Occipital lobe (tissue), 3 donors: ENCODE measurements at places on chromosomes 13 and 19.

DNA sequence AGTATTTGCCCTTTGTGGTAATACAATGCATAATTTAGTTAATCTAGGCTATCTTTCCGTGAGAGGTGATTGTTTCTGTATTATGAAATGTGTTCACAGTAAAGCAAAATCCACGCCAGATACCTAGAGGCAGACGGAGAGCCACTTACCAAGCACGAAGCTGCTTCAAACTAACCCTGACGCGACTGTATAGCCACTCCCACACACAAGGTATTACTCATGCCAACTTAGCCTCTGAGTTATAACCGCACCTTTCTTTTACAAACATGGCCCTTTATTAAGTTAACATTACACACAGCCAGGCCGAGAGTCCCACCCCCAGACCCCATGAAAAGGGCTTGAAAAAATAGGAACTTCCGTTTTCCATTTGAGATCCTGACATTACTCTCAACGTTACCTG lies 185.7 kb downstream of the ABCC4 start:
- no peak for DNase-seq

DNA sequence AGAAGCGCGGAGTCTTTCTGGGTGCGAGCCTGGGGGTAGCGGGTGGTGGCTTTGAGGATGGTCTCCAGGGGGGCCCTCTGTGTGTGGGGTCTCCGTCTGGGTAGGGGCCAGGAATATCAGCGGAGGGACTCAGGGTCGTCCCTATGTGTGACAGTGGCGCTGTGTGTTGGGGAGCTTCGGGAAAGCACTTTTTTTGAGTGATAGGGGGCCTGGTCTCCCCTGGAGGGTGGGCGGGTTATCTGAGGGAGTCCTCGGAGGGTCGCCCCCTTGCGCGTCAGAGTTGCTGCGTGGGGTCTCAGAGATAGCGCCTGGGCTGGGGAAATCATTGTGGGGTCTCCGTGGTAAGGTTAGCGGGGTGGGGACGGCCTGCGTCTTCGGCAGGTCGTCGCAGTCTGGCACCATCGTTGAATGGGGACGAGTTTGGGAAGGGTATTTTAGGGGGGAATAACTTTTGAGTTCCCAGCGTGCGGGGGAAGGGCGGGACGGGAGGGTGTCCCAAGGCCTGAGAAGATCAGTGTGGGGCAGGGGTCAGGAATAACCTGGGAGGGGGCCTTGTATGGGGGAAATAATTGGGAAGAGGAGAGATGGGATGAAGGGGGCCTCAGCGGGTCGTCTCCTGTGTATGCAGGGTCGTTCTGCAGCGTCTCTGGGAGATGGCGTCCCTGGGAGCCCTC lies 857 bp downstream of the IER2 start:
- no peak for DNase-seq

GRCh38 chr19:42528354-42529247 lies at the start of gene CEACAM1:
Gene CEACAM1 (minus strand): TSS chr19:42528481. CDS start chr19:42528374, 107 bp downstream.
- DNase-seq, result no peak

DNA sequence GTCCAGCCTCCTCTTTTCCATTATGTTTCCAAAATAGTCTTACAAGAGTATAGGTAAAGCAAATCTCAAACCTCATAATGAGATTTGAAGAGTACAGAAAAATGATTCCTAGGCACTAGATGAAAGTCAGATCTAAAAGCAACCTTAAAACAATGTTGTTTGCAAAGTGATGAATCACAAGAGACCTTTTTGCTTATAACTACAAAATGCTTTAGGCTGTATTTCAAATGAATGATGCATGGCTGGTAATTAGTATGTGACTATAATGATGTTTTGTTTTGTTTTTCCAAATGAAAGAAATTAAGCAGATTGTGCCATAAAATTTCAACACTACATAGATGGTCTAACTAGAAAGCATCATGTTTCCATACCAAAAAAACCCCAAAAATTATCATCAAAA lies 272.7 kb downstream of the DIAPH3 start:
- no peak for DNase-seq

- DNase-seq, result no peak
Measured at GRCh38 chr19:33697766-33698165, 76.0 kb downstream of the CHST8 start.

GRCh38 chr13:35473206-35473775 lies 3.2 kb downstream of the MAB21L1 start:
- DNase-seq, result no peak

DNA sequence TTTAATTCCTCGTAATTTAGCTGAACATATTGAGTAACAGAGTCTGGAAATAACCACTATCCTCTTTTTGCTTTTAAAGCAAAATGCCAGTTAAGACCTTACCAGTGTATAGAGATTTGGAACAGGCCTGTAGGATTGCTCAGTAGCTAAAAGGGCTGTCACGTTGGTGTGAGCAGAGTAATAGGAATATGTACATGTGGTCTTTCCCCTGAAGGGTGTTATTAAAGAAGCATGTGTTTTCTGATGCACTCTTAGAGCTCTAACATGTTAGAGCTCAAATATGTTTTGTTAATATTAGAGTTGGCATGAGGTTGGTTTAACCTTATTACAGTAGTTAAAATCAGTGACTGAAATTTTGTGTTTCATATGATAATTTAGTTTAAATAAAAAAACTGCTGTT lies 172.9 kb downstream of the PDS5B start:
- no peak for DNase-seq

GRCh38 chr19:20067943-20068342 lies 9.9 kb upstream of the ZNF90 start:
- DNase-seq, result no peak

DNA sequence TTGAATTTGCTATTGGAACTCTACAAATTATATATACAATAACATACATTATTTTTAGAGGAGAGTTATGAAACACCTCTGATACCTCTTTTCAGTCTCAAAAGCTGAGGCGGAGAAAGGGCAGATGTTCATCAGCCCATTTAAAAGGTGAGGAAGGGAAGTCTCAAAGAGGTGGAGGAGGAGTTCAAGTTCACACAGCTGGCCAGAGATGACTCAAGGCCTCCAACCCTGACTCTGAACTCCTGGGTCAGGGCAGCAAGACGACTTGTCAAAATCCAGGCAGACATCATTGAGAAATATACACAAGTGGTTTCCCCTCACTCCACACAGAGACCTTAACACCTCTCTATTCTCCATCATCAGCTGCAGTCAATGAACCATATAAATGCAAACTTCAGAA lies 2.1 kb downstream of the SIAH3 start:
- DNase-seq, result no peak

GRCh38 chr19:2720777-2721569 lies at the start of gene DIRAS1:
Gene DIRAS1 (minus strand): TSS chr19:2721372. CDS start chr19:2717806, 3,566 bp downstream.
- no peak for DNase-seq

DNA sequence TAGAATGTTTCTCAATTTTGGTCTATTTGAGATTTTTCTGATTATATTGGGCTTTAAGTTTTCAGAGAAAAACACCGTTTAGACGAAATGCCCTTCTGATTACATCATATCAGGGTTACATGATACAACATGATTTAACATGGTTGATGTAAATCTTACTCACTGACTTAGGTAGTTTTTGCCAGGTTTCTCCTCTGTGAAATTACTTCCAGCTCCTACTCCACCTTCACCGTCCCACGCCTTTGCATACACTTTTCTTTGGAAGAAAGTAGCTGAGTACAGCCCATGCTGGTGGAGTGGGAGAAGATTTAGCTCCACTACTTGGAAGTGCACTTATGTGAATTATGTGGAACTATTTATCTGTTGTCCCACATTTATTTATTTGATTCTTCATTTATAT lies 433.2 kb upstream of the KLHL1 start:
- no peak for DNase-seq

DNA sequence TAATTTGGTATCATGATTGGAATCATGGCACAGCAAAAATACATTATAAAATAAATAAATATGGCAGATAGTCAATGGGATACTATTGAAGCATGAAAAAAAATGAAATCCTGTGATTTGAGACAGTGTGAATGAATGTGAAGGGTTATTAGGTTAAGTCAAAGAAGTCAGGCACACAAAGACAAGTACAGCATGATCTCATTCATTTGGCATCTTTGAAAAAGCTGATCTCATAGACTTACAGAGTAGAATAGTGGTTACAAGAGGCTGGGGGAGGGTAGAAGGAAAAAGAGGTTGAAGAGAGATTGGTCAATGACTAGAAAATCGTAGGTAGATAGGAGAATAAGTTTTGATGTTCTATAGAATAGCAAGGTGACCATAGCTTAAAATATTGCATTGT lies 295.1 kb upstream of the SLITRK5 start:
- DNase-seq, result no peak

DNA sequence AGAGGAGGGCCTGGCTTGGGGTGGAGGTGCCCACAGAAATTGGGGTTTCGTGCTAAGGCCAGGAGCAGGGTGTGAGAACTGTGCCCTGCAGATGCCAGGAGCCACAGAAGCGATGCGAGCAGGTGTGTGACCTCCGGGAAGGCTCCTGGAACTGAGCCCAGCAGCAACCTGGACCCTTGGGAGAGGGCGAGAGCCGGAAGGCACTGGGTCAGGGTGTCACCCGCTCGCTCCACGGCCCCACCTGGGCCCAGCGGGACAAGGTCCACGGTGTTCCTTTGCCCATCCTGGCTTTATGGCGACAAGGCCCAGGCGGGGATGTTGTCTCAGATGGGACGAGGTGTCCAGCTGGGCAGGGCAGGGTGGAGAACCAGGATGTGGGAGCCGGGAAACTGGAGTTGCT lies 4.2 kb downstream of the MISP start:
- no peak for DNase-seq

- DNase-seq, result no peak
Measured at GRCh38 chr13:80140685-80141084, 200.2 kb downstream of the SPRY2 start.

GRCh38 chr19:55080121-55080967 lies 4.7 kb downstream of the EPS8L1 start:
- no peak for DNase-seq

DNA sequence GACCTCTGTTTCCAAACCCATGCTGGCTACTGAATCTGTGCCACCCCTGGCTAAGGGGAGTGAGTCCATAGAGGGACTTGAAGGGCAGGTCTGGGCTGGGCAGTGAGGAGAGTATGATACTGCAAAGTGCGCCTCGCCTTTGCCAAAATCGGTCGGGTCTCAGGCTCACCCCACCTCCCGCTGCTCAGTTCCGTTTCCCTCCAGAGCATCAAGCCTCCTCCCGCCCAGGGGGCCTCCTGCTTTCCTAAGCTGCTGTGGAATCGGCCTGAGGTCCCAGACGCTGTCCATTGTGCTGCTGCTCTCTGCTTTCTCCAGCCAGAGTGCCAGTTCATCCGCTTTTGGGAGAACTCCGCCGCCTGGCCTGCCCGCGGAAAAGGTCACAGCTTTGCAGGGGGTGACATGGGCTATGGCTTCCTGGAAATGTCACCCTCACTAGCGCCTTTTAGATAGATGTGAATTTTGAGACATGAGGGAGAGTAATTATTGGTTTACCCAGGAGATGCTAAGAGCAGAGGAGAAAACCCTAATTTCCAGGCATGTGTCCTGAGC lies 1418.4 kb downstream of the UQCRFS1 start:
- DNase-seq, result no peak

GRCh38 chr19:51689751-51690453 lies 3.2 kb upstream of the SPACA6 start:
- no peak for DNase-seq

- no peak for DNase-seq
Measured at GRCh38 chr13:71067165-71067815, 799.7 kb downstream of the DACH1 start.

DNA sequence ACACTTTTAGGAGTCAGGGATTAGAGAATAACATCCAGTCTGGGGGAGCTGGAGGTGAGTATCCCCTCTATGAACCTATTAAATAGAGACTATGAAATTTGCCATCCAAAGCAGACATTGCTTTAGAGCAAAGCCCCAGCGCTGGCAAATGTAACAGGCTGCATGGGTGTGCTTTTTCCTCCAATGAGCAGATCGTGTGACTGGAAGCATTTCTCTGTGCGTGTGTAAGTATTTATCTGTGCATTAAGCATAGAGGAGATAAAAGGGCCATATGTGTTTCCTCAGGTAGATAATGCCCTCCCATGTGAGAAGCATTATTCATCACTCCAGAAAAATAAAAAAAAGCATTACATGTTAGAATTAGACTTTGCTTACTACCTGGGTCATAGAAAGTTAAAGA lies 924 bp downstream of the TNFSF13B start:
- DNase-seq, result no peak

- no peak for DNase-seq
Measured at GRCh38 chr19:33376423-33376822, 2.9 kb downstream of the CEBPG start.

DNA sequence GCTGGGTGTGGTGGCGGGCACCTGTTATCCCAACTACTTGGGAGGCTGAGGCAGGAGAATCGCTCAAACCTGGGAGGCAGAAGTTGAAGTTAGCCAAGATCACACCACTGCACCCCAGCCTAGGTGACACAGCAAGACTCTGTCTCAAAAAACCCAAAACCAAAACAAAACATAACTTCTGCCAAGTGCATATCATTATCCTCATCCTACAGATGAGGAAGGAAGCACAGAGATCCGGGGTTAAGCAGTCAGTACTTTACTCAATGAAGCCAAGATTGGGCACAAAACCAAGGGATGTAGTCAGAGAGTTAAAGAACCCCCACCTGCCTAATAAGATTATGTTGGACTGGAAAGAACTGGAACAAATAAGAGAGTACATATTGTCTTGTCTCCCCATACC lies 5.5 kb upstream of the TMTC4 start:
- no peak for DNase-seq

DNA sequence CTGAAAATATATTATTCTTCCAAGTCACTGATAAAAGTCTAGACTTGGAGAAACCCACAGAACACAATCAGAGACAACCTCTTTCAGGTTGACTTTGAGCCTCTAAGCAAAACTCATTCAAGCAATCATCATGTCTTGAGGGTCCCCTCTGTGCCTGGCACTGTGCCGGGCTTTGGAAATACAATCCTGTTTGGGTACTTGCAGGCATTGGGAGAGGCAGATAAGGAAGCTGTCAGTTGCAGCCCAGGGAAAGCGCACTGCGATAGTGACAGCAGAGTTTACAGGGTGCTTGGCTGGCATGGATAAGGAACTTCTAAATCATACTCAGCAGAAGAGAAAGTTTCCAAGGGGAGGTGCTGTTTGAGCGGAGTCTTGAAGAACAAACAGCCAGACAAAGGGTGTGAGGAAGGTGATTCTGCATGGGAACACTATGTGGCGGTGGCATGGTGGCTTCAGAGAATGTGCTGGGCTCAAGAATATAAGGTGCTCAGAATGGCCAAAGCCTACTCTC lies 9.1 kb downstream of the SERP2 start:
- no peak for DNase-seq

GRCh38 chr19:38564981-38565690 lies 52.6 kb downstream of the MAP4K1 start:
- DNase-seq, result no peak
